ENCODE measurements at places on chromosomes 1 and 21.

GRCh38 chr1:188719735-188720134 is 1757.9 kb downstream of the BRINP3 start:
- no peak for DNase-seq

GRCh38 chr1:105427543-105427942 is 1628.9 kb upstream of the PRMT6 start:
- no peak for DNase-seq

DNA sequence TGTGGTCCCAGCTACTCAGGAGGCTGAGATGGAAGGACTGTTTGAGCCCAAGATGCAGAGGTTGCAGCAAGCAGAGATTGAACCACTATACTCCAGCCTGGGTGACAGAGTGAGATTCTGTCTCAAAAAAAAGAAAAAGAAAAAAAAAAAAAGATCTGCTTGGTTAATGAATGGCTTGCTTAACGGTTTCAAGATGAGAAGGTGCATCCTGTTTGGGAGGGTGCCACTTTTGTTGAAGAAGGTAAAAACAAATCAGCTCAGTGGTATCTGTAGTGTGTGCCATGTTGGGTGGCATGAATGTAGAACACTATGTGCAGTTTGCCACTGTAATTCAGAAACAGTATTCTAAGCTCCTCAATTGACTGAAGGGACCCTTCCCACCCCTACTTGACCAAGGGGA is 94.9 kb upstream of the ETV3 start:
- DNase-seq, result no peak

GRCh38 chr21:41650526-41651145 is 116.2 kb downstream of the RIPK4 start:
- no peak for DNase-seq

- no peak for DNase-seq
Observed at GRCh38 chr1:180310095-180310494, 80.0 kb downstream of the LHX4 start.

DNA sequence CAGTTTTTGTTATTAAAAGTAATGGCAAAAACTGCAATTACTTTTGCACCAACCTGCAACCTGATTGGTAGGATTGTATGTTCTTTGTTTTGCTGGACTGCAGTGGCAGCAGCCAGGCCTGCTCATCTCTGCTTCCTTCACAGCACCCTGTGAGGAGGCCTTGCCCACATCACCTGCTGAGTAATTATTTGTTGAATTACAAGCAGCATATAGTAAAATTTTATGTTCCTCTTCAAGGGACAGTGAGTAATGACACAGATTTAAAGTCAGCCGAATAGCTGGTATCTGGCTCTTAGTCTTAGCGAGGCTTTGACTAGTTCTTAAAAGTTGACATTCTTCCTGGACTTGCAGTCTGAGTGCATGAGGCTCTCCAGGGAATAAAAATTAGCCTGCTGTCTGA is 435.1 kb downstream of the PRDM2 start:
- DNase-seq, result no peak

DNA sequence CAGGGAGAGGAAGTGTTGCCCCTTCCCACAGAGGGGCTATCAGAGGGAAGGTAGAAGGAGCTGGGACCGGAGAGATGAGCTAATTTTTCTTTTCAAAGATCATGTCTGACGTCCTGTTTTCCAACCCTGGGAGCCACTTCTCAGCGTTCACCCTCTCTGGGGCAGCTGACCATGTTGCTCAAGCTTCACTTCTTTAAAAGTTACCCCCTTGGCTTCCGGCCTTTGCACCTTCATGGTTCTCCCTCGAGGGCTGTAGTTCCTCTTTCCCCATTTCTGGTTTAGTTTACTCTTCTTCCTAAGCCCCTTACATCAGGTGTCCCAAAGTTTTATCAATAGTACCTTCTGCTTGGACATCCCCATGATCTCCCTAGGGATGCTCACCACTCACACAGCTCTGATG is 23.8 kb upstream of the CSF1 start:
- DNase-seq, result no peak

DNA sequence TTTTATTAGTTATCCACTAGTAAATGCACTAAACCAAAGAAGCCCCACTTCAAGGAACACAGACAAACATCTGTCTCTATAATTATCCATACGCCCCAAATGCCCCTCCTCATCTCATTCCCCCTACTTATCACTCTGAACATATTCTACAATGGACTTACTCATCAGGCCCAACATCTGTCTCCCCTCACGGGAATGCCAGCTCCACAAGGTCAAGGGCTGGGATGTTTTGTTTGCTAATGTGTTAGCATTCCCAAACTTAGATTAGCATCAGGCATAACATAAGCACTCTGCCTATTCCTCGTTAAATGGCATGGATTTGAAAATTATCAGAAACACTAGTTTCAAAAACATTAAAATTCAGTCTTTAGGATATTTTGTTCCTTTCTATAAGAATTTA is 279.5 kb downstream of the DSCAM start:
- no peak for DNase-seq
